Mesendoderm (in vitro differentiated cells): ENCODE measurements at places on chromosomes 4 and X.

GRCh38 chr4:78609580-78609979, 58.0 kb downstream of the ANXA3 start:
- no peak for DNase-seq

DNA sequence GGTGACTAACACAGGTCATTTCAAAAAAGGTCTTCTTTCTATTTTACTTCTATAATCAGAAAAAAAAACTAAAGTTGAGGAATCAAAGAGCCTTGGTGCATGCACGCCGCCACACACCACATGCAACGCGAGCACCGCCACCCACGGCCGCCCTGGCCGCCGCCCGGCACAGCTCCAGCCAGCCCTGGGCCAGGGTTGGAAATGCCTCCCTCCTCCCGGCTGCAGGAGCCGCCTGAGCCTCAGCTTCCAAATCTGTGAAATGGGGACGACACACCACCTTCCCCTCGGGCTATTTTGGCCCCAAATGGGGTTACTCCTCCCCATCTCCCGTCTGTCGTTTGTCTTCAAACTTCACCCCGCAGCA, 39.7 kb upstream of the MAN2B2 start:
- no peak for DNase-seq

DNA sequence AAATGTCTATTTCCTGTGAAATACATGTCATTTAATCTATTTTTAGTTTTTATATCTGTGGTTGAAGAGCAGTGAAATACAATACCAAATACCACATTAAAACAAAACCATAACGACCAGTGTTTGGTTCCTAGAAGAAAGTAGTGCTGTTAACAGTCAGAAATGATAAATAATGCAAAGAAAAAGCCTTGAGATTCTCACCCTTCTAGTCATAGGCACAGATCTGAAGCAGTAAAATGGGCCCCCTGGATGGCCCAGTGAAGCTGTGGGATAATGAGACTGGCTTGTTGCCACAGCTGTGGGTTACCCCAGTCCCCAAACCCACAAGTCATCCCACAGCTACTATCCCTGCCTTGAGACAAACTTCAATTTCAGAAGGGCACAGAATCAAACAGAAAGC, 137.3 kb upstream of the RPL34 start:
- no peak for DNase-seq

DNA sequence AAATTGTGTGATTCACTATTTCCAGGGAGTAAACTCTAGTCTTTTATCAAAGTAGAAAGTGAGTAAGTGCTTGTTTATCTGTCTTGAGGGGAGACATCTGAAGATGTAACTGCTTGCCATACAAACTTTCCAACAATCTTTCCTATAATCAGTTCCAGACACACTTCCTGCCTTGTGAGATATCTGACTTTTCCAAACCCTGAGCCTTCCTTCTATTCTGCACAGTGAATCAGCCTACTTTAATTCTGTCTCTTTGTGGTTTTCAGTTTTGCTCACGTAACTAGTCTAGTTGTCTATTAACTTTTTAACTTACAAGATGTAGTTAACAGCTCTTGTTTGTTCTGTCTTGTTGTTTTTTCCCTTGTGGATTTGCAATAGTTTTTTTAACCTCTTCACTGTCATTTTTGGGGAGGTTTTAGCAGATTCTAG, 947.8 kb downstream of the C4orf33 start:
- no peak for DNase-seq

DNA sequence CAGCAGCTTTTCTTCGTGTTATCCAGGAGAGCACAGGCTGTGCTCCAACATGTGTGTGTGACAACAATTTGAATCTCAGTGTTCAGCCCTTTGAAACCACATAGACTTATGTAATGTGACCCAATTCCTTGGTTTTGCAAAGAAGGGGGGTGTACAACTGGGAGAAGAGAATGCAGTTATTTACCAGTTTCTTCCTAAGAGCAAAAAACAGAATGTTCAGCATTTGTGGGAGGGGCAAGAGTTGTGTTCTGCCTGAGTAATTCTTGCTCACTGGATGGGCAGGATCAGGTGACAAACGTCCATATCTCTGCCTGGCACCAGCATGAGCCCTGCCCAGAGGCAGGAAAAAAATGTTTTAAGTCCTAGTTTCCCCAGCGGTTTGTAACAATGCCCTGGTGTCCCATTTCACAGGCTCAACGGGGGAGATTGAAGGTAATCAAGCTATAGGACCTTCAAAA, 72.0 kb downstream of the PRPS1 start:
- DNase-seq, result no peak

DNA sequence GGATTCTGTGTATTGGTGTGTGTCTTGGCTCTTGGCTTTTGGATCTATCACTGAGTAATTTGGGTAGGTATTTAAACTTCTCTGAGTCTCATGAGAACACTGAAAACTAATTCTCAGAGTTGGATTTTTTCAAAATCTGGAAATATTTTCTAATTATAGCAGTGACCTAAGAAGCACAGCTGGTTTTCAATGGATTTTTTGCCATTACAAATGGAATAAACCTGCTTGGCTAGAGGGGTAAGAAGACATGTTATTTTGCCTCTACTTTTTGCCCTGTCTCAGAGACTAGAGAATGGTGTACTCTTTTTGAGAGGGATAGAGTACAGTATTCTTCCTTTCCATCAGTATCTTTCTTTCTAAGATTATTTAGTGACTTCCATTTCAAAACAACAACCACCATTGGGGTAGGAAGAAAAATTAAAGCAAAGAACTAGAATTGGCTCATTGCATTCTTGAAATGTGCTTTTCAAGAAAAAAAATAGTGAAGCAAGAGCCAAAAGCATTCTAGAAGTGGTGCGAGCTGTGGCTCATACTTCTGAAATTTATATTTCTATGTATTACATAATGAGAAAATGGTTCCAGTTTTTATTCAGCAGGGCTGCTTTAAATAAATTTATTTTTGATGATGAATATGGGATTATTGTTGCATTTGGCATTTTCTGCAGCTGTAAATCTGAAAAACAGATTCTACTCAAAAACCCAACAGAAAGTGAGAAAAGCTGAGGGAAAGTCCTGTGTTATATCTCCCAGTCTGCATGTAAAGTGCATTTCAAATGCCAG, 850.2 kb upstream of the SLIT2 start:
- DNase-seq, result no peak
